ENCODE measurements at places on chromosomes 3 and 15.

DNA sequence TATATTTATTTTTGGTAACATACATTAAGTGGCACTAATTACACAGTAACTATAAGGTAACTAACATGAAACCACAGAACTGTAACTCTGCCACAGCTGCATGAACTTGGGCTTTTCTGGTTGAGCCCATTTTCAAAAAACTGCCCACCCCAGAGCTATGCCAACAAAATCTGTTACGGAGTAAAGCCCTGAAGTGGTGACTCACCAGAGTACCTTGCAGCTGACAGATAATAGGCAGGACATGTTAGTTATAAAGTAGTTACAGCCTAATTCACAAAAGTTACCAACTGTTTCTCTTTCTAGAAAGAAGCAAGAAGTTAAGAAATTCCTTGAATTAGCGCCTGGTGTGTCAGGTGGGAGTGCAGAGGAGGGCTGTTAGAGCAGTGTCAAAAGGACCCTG is 1.5 kb upstream of the GPX1 start:
- peaks cover 41% of the 10 kb centered on the region for H3K36me3 ChIP-seq
- no peak overlapping the region for H3K27ac ChIP-seq
- DNase-seq, result no peak
- H3K27me3 ChIP-seq, result no peaks in the 10 kb centered on the region
- no peak overlapping the region for H3K4me3 ChIP-seq

GRCh38 chr15:23647421-23648370 is at the start of gene MAGEL2:
TSS of gene MAGEL2 (minus strand) at chr15:23647867. CDS start at chr15:23647742, 125 bp downstream.
- H3K27me3 ChIP-seq, result no peaks in the 10 kb centered on the region
- no peak for DNase-seq
- no peaks in the 10 kb centered on the region for H3K36me3 ChIP-seq
- no peak within 1 kb of the TSS for H3K27ac ChIP-seq
- H3K4me1 ChIP-seq, result no peaks in the 10 kb centered on the region

DNA sequence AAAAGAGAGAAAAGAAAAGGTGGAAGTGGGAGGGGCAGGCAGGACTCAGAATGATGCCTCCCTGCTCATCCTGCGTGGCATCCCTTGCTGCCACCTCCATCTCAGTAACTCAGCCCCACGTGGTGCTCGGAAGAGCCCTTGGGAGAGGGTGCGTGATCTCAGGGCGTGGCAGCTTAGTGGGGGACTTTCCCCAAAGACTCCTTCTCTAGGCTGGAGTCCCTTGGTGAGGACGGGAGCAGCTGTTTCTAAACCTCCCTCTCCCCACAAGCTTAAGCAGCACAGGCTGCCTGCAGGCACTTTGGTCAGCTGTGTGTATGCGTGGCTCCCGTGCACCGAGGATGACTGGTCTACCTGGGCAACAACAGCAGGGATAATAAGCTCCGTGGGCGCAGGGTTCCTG is 7.4 kb upstream of the ANPEP start:
- no peak overlapping the region for H3K27ac ChIP-seq
- H3K4me3 ChIP-seq, result no peak overlapping the region
- H3K36me3 ChIP-seq, result no peaks in the 10 kb centered on the region
- no peaks in the 10 kb centered on the region for H3K4me1 ChIP-seq
- DNase-seq, result no peak

GRCh38 chr3:155594526-155595187 is 150.2 kb downstream of the PLCH1 start:
- H3K27me3 ChIP-seq, result no peaks in the 10 kb centered on the region
- H3K4me1 ChIP-seq, result no peaks in the 10 kb centered on the region
- no peaks in the 10 kb centered on the region for H3K36me3 ChIP-seq
- DNase-seq, result no peak

DNA sequence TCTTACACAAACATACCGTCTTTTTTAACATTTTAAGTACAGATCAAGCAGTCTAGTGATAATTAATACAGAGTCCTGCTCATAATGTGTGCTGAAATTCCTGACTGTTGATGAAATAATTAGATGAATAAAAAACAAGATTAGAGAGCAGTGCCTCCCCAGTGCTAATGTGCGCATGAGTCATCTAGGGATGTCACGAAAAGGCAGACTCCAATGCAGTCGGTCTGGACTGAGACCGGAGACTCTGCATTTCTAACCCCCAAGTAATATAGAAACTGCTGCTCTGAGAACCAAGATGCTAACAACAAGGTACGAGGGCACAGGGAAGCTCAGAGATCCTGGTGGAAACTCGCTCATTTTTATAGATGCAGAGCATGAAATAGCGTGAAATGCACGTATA is 61.4 kb downstream of the COL8A1 start:
- H3K4me3 ChIP-seq, result no peak overlapping the region
- H3K27me3 ChIP-seq, result no peaks in the 10 kb centered on the region
- no peak overlapping the region for H3K27ac ChIP-seq
- peaks cover 3% of the 10 kb centered on the region for H3K4me1 ChIP-seq
- DNase-seq, result no peak

GRCh38 chr3:100915706-100916495 is 77.3 kb downstream of the ABI3BP start:
- no peaks in the 10 kb centered on the region for H3K4me1 ChIP-seq
- no peaks in the 10 kb centered on the region for H3K36me3 ChIP-seq
- DNase-seq, result no peak
- no peaks in the 10 kb centered on the region for H3K27me3 ChIP-seq
- H3K4me3 ChIP-seq, result no peak overlapping the region

GRCh38 chr15:101067660-101068522 is 148.7 kb downstream of the LRRK1 start:
- H3K4me1 ChIP-seq, result no peaks in the 10 kb centered on the region
- H3K4me3 ChIP-seq, result no peak overlapping the region
- H3K36me3 ChIP-seq, result no peaks in the 10 kb centered on the region
- DNase-seq, result no peak
- no peak overlapping the region for H3K27ac ChIP-seq

DNA sequence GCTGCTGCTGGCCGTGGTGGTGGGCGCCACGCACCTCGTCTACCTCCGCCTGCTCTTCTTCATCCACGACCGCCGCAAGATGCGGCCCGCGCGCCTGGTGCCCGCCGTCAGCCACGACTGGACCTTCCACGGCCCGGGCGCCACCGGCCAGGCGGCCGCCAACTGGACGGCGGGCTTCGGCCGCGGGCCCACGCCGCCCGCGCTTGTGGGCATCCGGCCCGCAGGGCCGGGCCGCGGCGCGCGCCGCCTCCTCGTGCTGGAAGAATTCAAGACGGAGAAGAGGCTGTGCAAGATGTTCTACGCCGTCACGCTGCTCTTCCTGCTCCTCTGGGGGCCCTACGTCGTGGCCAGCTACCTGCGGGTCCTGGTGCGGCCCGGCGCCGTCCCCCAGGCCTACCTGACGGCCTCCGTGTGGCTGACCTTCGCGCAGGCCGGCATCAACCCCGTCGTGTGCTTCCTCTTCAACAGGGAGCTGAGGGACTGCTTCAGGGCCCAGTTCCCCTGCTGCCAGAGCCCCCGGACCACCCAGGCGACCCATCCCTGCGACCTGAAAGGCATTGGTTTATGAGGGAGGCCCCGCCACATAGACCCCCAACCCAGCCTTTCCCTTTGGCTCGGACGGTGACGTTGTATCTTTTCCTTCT is 1.1 kb downstream of the GPR27 start:
- no peak overlapping the region for H3K4me3 ChIP-seq
- H3K27me3 ChIP-seq, result peaks cover 4% of the 10 kb centered on the region
- peaks cover 5% of the 10 kb centered on the region for H3K4me1 ChIP-seq
- no peaks in the 10 kb centered on the region for H3K36me3 ChIP-seq
- H3K27ac ChIP-seq, result no peak overlapping the region

Data from effector memory CD4-positive, alpha-beta T cell (primary cell).